SJCRH30 (cell line): ENCODE measurements at places on chromosomes 11 and 22. TPM values are rescaled to one million over a fixed set of nuclear protein-coding genes. Genes with fewer than 3 reads are reported as not detected.

KCNJ4 gene
- 0.04 and 0.25 TPM in 2 replicates for total RNA-seq

GRCh38 chr11:9693801-9694553 lies 30.1 kb downstream of the SWAP70 start:
- H3K4me1 ChIP-seq = peaks cover 26% of the 10 kb centered on the region
- H3K4me3 ChIP-seq = no peak overlapping the region
- peaks cover 17% of the 10 kb centered on the region for H3K36me3 ChIP-seq
- H3K27me3 ChIP-seq = no peaks in the 10 kb centered on the region

- H3K27ac ChIP-seq = no peak overlapping the region
Observed at GRCh38 chr22:24474649-24475255, 20.4 kb upstream of the UPB1 start.

SRSF8 gene
- total RNA-seq = 6.4 and 10.9 TPM in 2 replicates

DNA sequence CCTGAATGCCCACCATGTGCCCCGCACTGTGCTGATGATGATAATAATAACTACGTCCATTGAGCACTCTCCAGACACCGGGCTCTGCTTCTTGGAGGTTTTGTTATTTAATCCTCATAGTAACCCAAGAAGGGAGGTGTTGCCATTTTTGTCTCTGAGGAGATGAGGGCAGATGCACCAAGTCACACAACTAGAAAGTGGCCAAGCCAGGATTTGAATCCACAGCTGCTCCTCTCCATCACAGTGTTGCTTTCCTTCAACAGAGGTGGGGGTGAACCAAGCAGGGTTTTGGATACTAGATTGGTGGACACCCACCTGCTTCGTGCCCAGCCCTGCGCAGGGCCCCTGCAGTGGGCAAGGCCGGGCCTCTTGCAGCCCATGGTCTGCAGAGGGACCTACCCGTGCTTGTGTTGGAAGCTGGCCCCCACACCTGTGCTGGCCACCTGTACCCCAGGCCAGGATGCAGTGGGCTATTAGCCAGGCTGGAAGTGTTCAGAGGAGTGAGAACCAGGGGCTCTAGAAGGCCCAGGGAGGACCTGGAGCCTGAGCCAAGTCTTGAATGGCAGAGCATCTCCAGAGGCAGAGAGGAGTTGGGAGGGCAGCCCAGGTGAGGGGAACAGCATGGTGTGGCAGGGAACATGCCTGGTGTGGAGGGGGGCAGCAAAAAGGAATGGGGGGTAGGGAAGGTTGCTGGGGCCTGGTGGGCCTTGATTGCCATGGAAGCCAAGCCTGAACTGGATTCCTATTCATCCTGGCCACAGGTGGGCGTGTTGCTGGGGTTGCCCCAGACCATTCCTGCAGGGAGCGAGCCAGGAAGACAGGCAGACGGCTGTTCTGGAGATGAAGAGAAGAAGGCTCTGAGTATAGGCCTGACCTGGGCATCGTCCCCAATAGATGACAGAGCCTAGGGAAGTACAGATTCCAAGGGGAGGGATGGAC lies 2.7 kb upstream of the DPP3 start:
- H3K27ac ChIP-seq = no peak overlapping the region
- H3K4me3 ChIP-seq = no peak overlapping the region
- H3K4me1 ChIP-seq = peaks cover 3% of the 10 kb centered on the region; the same call in 1 of the 2 replicates

DNA sequence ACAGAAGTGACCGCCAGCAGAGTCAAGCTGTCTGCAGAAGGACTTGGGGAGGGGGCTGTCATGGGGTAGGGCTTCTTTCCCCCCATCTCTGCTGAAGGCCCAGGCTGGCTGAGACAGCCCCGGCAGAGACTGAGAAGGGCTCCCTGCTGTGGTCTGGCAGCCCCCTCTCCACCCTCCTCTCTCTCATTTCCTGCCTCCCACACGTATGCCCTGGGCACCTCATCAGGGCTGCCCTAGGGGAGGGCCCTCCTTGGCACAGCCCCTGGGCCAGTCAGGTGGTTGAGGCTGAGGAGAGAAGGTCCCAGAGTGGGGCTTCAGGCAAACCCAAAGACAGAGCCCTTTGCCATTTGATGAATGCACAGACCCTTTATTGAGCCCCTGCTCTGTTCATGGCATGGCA lies 3.6 kb downstream of the RASD2 start:
- no peak for DNase-seq
- no peak overlapping the region for H3K4me3 ChIP-seq
- H3K27me3 ChIP-seq = peaks cover 25% of the 10 kb centered on the region
- H3K4me1 ChIP-seq = no peaks in the 10 kb centered on the region; the same call in 1 of the 2 replicates

CARD18 gene
- not detected in 2 replicates for total RNA-seq

GRCh38 chr11:45676522-45677095 lies 11.2 kb upstream of the CHST1 start:
- H3K4me1 ChIP-seq = no peaks in the 10 kb centered on the region
- DNase-seq = no peak
- no peak overlapping the region for H3K27ac ChIP-seq
- H3K27me3 ChIP-seq = peaks cover 8% of the 10 kb centered on the region
- no peaks in the 10 kb centered on the region for H3K36me3 ChIP-seq

- H3K4me3 ChIP-seq = no peak overlapping the region
- peaks cover 4% of the 10 kb centered on the region for H3K27me3 ChIP-seq
- no peaks in the 10 kb centered on the region; the same call in 1 of the 2 replicates for H3K4me1 ChIP-seq
Observed at GRCh38 chr11:61757213-61757862, 4.9 kb downstream of the MYRF start.

DNA sequence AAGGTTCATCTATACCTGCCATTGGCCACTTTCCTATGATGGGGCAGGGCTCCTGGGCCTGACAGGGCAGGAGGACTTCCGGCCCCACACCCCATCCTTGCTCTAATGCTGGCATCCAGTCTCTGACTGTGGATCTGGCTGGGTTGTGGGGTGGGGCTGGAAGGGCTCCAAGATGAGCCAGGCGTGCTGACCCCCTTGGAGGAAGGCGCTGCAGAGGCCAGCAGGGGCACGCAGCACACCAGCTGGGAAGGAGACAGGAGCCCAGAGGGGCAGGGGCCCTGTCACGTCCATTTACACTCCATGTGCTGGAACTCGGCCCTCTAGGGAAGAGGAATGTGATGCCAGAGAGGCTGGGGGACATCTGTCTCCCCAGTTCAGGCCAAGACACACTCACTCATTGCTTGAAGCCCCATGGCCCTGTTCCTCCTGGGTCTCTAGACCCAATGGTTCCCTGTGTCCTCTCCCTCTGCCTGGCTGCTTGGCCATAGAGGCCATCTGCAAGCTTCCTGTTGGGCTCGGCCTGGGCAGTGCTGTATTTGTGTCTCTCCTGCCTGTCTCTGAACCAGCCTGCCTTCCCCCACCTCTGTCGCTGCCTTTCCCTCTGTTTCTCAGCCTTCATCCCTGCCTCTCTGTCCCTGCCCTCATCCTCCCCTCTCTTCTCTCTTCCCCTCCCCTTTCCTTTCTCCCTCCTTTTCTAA lies 67.5 kb upstream of the NECTIN1 start:
- no peak for DNase-seq
- H3K36me3 ChIP-seq = no peaks in the 10 kb centered on the region
- H3K27ac ChIP-seq = no peak overlapping the region

GRCh38 chr22:30906946-30907345 lies 61.6 kb downstream of the MORC2 start:
- H3K36me3 ChIP-seq = no peaks in the 10 kb centered on the region
- no peak overlapping the region for H3K4me3 ChIP-seq
- no peak overlapping the region for H3K27ac ChIP-seq
- H3K4me1 ChIP-seq = no peaks in the 10 kb centered on the region
- DNase-seq = no peak

- H3K4me1 ChIP-seq = peaks cover 20% of the 10 kb centered on the region
- H3K27ac ChIP-seq = no peak overlapping the region
- no peak overlapping the region for H3K4me3 ChIP-seq
- DNase-seq = no peak
- H3K36me3 ChIP-seq = no peaks in the 10 kb centered on the region
- no peaks in the 10 kb centered on the region for H3K27me3 ChIP-seq
Observed at GRCh38 chr11:35112056-35112845, 26.7 kb upstream of the CD44 start.

GRCh38 chr11:64600281-64600992 lies 9.4 kb downstream of the SLC22A12 start:
- H3K36me3 ChIP-seq = no peaks in the 10 kb centered on the region
- no peaks in the 10 kb centered on the region for H3K4me1 ChIP-seq

RIN1 gene
- 1.2 and 1.6 TPM in 2 replicates for total RNA-seq

- H3K27ac ChIP-seq = no peak overlapping the region
- DNase-seq = no peak
- H3K4me1 ChIP-seq = no peaks in the 10 kb centered on the region
- H3K36me3 ChIP-seq = peaks cover 35% of the 10 kb centered on the region
- no peaks in the 10 kb centered on the region for H3K27me3 ChIP-seq
- H3K4me3 ChIP-seq = no peak overlapping the region
Observed at GRCh38 chr11:58626934-58627483, 4.5 kb downstream of the CNTF start.

GRCh38 chr11:1913271-1914060 lies 6.0 kb upstream of the TNNT3 start:
- H3K36me3 ChIP-seq = no peaks in the 10 kb centered on the region
- H3K4me1 ChIP-seq = peaks cover 12% of the 10 kb centered on the region
- H3K27ac ChIP-seq = no peak overlapping the region
- no peaks in the 10 kb centered on the region; the same call in 1 of the 2 replicates for H3K27me3 ChIP-seq
- no peak for DNase-seq
- no peak overlapping the region for H3K4me3 ChIP-seq

- H3K4me1 ChIP-seq = peaks cover 8% of the 10 kb centered on the region
- no peaks in the 10 kb centered on the region for H3K27me3 ChIP-seq
- peak overlapping the region; percentile 23; the same call in 1 of the 2 replicates for H3K27ac ChIP-seq
- no peaks in the 10 kb centered on the region for H3K36me3 ChIP-seq
- H3K4me3 ChIP-seq = no peak overlapping the region
Observed at GRCh38 chr11:12042215-12042676, 33.8 kb upstream of the DKK3 start.

DNA sequence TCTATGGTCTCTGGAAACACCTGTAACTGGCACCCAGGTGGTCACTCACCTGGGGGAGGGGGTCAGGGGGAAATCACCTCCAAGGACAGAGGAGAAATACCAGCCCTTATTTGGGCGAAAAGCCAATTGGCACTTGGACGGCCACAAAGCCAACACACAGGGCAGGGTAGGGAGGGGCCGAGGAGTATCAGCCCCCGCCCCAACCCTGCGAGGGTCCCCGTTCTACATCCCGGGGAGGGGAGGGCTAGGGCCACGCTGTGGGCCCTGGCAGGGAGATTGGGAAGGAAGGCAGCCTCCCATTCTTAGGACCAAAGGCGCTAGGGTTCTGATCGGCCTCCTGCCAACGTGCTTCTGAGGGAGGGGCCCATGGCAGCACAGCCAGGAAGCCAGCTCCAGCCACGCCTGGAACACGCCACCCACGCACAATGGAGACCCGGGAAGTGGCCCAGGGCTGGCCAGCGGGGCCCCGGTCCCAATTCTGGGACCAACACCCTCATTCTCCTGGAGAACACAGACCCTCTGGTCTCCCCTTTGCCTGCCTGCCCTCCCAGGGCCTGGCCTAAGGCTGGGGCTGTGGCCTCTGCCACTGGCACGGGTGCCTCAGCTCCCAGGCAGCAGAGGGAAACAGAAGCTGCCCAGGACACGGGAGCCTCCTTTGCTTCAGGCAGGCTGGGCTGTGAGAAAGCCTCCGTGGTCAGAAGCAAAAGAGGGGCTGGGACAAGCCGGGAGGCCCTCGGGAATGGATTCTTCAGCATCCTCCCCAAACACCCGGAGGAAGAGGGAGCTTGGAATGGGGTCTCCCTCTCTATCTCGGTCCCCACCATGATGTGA lies 7.4 kb downstream of the CBX6 start:
- no peaks in the 10 kb centered on the region for H3K27me3 ChIP-seq
- H3K4me3 ChIP-seq = no peak overlapping the region
- H3K27ac ChIP-seq = no peak overlapping the region
- no peaks in the 10 kb centered on the region for H3K4me1 ChIP-seq
- 0 out of 2 replicates have a peak, but pooled peaks cover 2% of the 10 kb centered on the region for H3K36me3 ChIP-seq

- DNase-seq = no peak
- H3K27ac ChIP-seq = no peak overlapping the region
- no peak overlapping the region for H3K4me3 ChIP-seq
- H3K36me3 ChIP-seq = no peaks in the 10 kb centered on the region
Observed at GRCh38 chr11:129425214-129425613, 49.6 kb downstream of the BARX2 start.

CCDC157 gene
- 1.2 TPM in 2 replicates for total RNA-seq

MLC1 gene
- 0.04 and 0.18 TPM in 2 replicates for total RNA-seq

- peak; percentile 44 for DNase-seq
- 0 out of 2 replicates have a peak, but pooled peaks cover 3% of the 10 kb centered on the region for H3K4me1 ChIP-seq
- peaks cover 12% of the 10 kb centered on the region for H3K36me3 ChIP-seq
- peak overlapping the region; percentile 57 for H3K27ac ChIP-seq
- no peaks in the 10 kb centered on the region for H3K27me3 ChIP-seq
Observed at GRCh38 chr11:129894278-129895125, 876 bp downstream of the NFRKB start.

GRCh38 chr11:102712137-102712536 lies 6.6 kb upstream of the MMP27 start:
- no peaks in the 10 kb centered on the region for H3K27me3 ChIP-seq
- H3K4me3 ChIP-seq = no peak overlapping the region
- H3K27ac ChIP-seq = no peak overlapping the region

VSTM5 gene
- not detected in 2 replicates for total RNA-seq

OR5A1 gene
- not detected in 2 replicates for total RNA-seq

GRCh38 chr11:830295-831117 lies 2.2 kb upstream of the CD151 start:
- H3K36me3 ChIP-seq = no peaks in the 10 kb centered on the region
- peaks cover 40% of the 10 kb centered on the region for H3K4me1 ChIP-seq
- H3K27me3 ChIP-seq = no peaks in the 10 kb centered on the region

DNA sequence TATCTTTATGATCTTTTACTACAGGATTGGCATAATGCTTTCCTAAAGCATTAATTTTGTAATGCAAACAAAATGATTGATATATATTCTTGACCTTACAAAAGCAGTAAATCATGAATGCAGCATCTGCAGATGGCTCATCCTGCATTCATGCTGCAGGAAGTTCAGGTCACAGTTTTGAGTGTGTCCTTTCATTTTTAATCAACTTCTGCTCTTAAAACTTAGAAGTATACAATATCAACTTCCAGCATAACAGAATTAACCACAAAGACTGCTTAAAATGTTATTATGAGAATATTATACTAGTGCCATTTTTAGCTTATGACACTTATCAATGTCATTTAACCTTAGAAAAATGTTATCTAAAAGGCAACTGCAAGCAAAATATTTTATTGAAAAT lies 54.0 kb downstream of the SLC36A4 start:
- no peak overlapping the region for H3K4me3 ChIP-seq
- no peak for DNase-seq
- H3K27me3 ChIP-seq = no peaks in the 10 kb centered on the region
- H3K4me1 ChIP-seq = no peaks in the 10 kb centered on the region
- no peaks in the 10 kb centered on the region for H3K36me3 ChIP-seq
- H3K27ac ChIP-seq = no peak overlapping the region

DNA sequence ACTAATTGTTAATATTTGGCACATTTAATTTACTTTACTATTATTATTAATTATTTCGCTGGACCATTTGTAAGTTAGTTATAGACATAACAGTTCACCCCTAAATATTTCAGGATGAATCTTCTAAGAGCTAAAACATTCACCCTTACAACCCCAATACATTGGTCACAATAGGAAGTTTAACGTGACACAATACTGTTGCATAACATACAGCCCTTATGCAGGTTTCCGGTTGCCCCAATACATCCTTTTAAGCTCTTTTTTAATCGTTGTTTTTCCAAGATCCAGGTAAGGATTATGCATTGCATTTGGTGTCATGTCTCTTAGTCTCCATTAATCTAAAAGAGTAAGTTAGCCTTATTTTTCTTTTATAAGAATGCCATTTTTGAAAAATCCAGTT lies 71.2 kb downstream of the HSD17B12 start:
- no peak for DNase-seq
- no peak overlapping the region for H3K4me3 ChIP-seq
- H3K36me3 ChIP-seq = peaks cover 16% of the 10 kb centered on the region
- H3K4me1 ChIP-seq = no peaks in the 10 kb centered on the region
